ENCODE measurements at places on chromosomes 4 and X. TPM values are rescaled to one million over a fixed set of nuclear protein-coding genes. Genes with fewer than 3 reads are reported as not detected.

GRCh38 chrX:153935326-153935851 is 552 bp upstream of the NAA10 start:
- DNase-seq = no peak

FHIP1A gene
- total RNA-seq = 19.1 TPM

GRCh38 chr4:36337665-36338185 is 56.3 kb downstream of the DTHD1 start:
- no peak for DNase-seq

DNA sequence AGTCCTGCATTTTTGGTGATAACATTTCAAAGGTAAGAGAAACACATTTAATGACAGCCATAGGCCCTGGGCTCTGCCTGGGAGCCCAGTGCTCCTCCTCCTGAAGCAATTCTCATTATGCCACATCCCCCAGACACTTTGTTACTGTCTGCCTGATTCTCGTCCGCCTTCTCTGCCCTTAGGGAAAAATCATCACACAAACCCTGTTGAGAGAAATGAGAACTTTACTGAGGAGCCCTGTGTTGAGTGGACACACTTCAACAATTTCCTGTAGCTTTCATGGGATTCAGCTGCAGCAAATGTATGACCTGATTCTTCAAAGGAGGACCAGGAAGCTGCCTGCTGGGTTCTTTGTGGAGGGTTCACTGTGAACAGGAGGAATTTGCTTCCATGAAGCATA is 566.5 kb upstream of the FRG1 start:
- DNase-seq = no peak

All from foreskin keratinocyte (primary cell).